ENCODE measurements at places on chromosomes 4 and X. TPM values are rescaled to one million over a fixed set of nuclear protein-coding genes. Genes with fewer than 3 reads are reported as not detected.

Gene ADAM29
- total RNA-seq = not detected

Gene ABCG2
- total RNA-seq = 11.9 TPM

Gene CAPN6
- 0.05 TPM for total RNA-seq

Gene RNF128
- not detected for total RNA-seq

Gene TLR10
- total RNA-seq = not detected

Gene CFAP47
- not detected for total RNA-seq

Gene SHROOM3
- 22.5 TPM for total RNA-seq

Gene IRAK1
- total RNA-seq = 70.7 TPM

Gene MAML3
- 1.8 TPM for total RNA-seq

Gene MXRA5
- total RNA-seq = 0.22 TPM

- DNase-seq = no peak
- H3K27ac ChIP-seq = no peak overlapping the region
- no peak overlapping the region for H3K4me3 ChIP-seq
- H3K4me1 ChIP-seq = 0 out of 2 replicates have a peak, but pooled peaks cover 5% of the 10 kb centered on the region
- no peaks in the 10 kb centered on the region for H3K27me3 ChIP-seq
- H3K36me3 ChIP-seq = no peaks in the 10 kb centered on the region
Measured at GRCh38 chr4:40199179-40199670, 2.4 kb downstream of the RHOH start.

- DNase-seq = no peak
- peaks cover 10% of the 10 kb centered on the region for H3K4me1 ChIP-seq
- H3K27ac ChIP-seq = no peak overlapping the region
- no peak overlapping the region for H3K4me3 ChIP-seq
Measured at GRCh38 chr4:52868133-52868532, 6.0 kb downstream of the RASL11B start.

DNA sequence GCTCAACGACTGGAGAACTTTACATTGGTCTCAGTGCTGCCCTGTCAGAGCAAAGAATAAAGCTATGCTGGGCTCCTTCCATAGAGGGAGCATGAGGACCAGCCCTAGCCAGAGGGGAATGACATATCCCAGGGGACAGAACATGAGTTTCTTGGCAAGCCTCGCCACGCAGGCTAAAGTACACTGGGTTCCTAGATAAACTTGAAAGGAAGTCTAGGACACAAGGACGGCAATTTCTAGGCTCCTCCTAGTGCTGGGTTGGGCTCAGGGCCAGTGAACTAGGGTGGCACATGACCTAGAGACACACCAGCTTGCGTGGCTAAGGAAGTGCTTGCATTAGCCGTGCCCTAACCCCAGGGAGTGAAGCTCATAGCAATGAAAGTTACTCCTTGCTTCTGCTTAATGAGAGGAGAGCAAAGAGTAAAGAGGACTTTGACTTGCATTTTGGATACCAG, 141.0 kb downstream of the MAB21L2 start:
- no peak overlapping the region for H3K4me3 ChIP-seq
- H3K27ac ChIP-seq = no peak overlapping the region
- no peak for DNase-seq
- no peaks in the 10 kb centered on the region for H3K36me3 ChIP-seq
- no peaks in the 10 kb centered on the region for H3K4me1 ChIP-seq

- H3K27ac ChIP-seq = no peak overlapping the region
- H3K36me3 ChIP-seq = no peaks in the 10 kb centered on the region
- no peak overlapping the region for H3K4me3 ChIP-seq
- no peaks in the 10 kb centered on the region for H3K4me1 ChIP-seq
- no peak for DNase-seq
- no peaks in the 10 kb centered on the region for H3K27me3 ChIP-seq
Measured at GRCh38 chrX:69307756-69308155, 142.5 kb upstream of the PJA1 start.

- no peaks in the 10 kb centered on the region for H3K27me3 ChIP-seq
- peaks cover 37% of the 10 kb centered on the region for H3K4me1 ChIP-seq
- H3K4me3 ChIP-seq = no peak overlapping the region
- H3K36me3 ChIP-seq = no peaks in the 10 kb centered on the region
- peak; percentile 83 for DNase-seq
Measured at GRCh38 chr4:156710365-156711192, 261.0 kb downstream of the PDGFC start.

GRCh38 chr4:3290889-3291321, 1.9 kb upstream of the RGS12 start:
- peaks cover 11% of the 10 kb centered on the region for H3K4me1 ChIP-seq
- no peak for DNase-seq
- H3K36me3 ChIP-seq = peaks cover 5% of the 10 kb centered on the region
- H3K4me3 ChIP-seq = no peak overlapping the region

DNA sequence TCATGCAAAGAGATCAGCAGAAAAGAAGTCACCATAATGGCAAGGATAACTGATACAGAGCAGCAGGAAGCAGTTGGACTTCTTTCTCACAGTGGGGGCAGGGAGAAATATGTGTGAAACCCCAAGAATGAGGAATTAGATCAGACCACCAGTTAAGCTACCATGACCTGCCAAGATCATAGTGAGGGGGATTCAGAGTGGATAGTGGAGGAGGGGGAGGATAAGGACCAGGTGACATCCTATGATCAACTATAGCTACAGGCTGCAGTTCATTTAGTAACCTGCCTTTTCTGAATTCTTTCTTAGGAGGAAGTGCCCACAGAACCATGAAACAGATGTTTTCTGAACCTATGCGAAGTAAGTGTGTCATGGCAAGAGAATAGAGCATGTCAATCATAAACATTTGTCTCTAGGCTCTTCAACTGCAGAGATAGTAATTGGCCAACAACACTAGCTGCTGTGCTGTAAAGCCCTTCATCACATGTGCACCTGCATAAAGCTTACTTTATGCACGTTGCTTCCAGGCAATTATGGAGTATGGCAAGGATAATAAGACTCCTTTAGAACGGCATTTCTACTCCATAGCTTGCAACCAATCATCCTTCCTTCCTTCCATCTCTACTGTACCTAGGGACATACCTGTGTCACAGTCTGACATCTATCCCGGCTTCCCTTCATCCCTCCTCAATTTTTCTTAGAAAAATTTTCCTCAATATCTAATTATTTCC, 329.7 kb downstream of the EPHA5 start:
- H3K27me3 ChIP-seq = no peaks in the 10 kb centered on the region
- no peaks in the 10 kb centered on the region for H3K4me1 ChIP-seq
- no peak for DNase-seq
- H3K4me3 ChIP-seq = no peak overlapping the region

DNA sequence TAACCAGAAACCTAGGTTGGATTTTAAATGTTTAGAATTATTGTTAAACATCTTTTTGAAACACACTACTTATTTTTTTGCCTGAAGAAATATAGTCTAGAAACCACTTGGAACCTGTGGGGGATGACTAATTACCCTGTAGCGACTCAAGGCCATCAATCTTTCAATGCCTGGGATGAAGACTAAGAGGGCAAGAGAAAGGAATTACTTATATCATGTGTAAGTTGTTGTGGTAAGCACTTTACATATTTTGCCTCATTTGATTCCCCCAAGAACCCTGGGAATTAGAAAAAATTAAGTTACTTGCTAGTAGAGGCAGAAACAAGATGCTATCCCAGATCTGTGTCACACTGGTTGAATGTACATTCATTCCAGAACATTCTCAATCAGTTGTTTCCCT, 170.9 kb upstream of the GRIA3 start:
- no peaks in the 10 kb centered on the region for H3K27me3 ChIP-seq
- no peak for DNase-seq
- H3K36me3 ChIP-seq = no peaks in the 10 kb centered on the region

GRCh38 chr4:38921151-38921550, 53.5 kb downstream of the FAM114A1 start:
- no peak overlapping the region for H3K27ac ChIP-seq
- peaks cover 7% of the 10 kb centered on the region for H3K4me1 ChIP-seq
- DNase-seq = no peak
- H3K4me3 ChIP-seq = no peak overlapping the region
- H3K36me3 ChIP-seq = peaks cover 9% of the 10 kb centered on the region
- H3K27me3 ChIP-seq = no peaks in the 10 kb centered on the region

- peaks cover 12% of the 10 kb centered on the region for H3K36me3 ChIP-seq
- DNase-seq = no peak
- H3K27ac ChIP-seq = no peak overlapping the region
- H3K27me3 ChIP-seq = no peaks in the 10 kb centered on the region
- peaks cover 12% of the 10 kb centered on the region for H3K4me1 ChIP-seq
- H3K4me3 ChIP-seq = no peak overlapping the region
Measured at GRCh38 chrX:106951230-106951629, 31.0 kb downstream of the CLDN2 start.

- H3K4me3 ChIP-seq = no peak overlapping the region
- no peaks in the 10 kb centered on the region for H3K4me1 ChIP-seq
- H3K27ac ChIP-seq = no peak overlapping the region
- no peaks in the 10 kb centered on the region for H3K36me3 ChIP-seq
- no peaks in the 10 kb centered on the region for H3K27me3 ChIP-seq
Measured at GRCh38 chr4:71974681-71975080, 57.1 kb upstream of the NPFFR2 start.

DNA sequence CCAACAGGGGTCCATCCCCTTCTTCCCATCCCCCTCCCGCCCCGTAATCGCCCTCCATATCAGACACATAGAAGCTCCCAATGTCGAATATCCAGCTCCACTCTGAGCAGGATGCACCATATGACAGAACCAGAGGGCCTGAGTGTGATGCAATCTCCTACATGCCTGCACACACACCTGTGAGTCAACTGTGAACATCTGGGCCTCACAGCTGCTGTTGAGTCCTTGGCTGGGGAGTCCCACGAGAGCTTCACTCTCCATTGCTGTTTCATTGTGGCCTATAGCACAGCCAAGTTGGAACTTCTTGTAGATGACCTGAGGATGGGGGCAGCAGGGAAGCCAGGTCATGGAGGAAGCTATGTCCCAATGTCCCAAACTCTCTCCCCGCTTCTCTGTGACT, 8.2 kb downstream of the SLC38A5 start:
- no peak for DNase-seq
- no peak overlapping the region for H3K27ac ChIP-seq
- H3K4me1 ChIP-seq = peaks cover 9% of the 10 kb centered on the region
- no peaks in the 10 kb centered on the region for H3K27me3 ChIP-seq

- DNase-seq = no peak
- H3K27ac ChIP-seq = no peak overlapping the region
- no peaks in the 10 kb centered on the region for H3K36me3 ChIP-seq
- no peaks in the 10 kb centered on the region for H3K4me1 ChIP-seq
- H3K4me3 ChIP-seq = no peak overlapping the region
Measured at GRCh38 chr4:30920043-30920442, 199.9 kb downstream of the PCDH7 start.

GRCh38 chr4:111283066-111283677, 660.3 kb upstream of the PITX2 start:
- H3K4me3 ChIP-seq = no peak overlapping the region
- peak; percentile 28 for DNase-seq
- H3K36me3 ChIP-seq = no peaks in the 10 kb centered on the region
- no peak overlapping the region for H3K27ac ChIP-seq
- H3K27me3 ChIP-seq = no peaks in the 10 kb centered on the region
- H3K4me1 ChIP-seq = no peaks in the 10 kb centered on the region

- no peak for DNase-seq
- H3K36me3 ChIP-seq = peaks cover 55% of the 10 kb centered on the region
- no peaks in the 10 kb centered on the region for H3K27me3 ChIP-seq
- peak overlapping the region; percentile 4 for H3K27ac ChIP-seq
- H3K4me3 ChIP-seq = no peak overlapping the region
Measured at GRCh38 chr4:7815981-7816380, 123.7 kb downstream of the AFAP1 start.

- DNase-seq = peak; percentile 69
- H3K36me3 ChIP-seq = no peaks in the 10 kb centered on the region
- H3K4me3 ChIP-seq = no peak overlapping the region
- H3K27me3 ChIP-seq = no peaks in the 10 kb centered on the region
- peak overlapping the region; percentile 90 for H3K27ac ChIP-seq
- H3K4me1 ChIP-seq = peaks cover 89% of the 10 kb centered on the region
Measured at GRCh38 chr4:147737623-147738022, 5.7 kb downstream of the ARHGAP10 start.

DNA sequence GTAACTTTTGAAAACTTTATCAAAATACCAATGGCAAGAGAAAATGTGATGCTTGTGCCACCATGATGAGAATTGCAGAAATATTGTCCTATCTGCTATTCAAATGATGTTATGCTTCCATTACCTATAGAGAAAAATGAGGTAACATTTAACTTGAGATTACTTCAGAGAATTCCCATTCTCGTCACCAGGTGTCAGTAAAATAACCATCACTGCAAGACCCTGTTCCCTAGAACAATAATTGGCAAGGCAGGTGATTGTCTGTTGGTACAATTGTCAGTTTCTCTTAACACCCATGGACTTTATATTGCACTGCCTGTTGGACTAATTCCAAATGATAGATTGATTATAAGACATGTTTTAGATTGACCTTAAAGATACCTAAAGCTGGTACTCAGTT, 179.9 kb downstream of the GABRG1 start:
- H3K27ac ChIP-seq = no peak overlapping the region
- DNase-seq = no peak
- H3K36me3 ChIP-seq = no peaks in the 10 kb centered on the region
- no peak overlapping the region for H3K4me3 ChIP-seq

DNA sequence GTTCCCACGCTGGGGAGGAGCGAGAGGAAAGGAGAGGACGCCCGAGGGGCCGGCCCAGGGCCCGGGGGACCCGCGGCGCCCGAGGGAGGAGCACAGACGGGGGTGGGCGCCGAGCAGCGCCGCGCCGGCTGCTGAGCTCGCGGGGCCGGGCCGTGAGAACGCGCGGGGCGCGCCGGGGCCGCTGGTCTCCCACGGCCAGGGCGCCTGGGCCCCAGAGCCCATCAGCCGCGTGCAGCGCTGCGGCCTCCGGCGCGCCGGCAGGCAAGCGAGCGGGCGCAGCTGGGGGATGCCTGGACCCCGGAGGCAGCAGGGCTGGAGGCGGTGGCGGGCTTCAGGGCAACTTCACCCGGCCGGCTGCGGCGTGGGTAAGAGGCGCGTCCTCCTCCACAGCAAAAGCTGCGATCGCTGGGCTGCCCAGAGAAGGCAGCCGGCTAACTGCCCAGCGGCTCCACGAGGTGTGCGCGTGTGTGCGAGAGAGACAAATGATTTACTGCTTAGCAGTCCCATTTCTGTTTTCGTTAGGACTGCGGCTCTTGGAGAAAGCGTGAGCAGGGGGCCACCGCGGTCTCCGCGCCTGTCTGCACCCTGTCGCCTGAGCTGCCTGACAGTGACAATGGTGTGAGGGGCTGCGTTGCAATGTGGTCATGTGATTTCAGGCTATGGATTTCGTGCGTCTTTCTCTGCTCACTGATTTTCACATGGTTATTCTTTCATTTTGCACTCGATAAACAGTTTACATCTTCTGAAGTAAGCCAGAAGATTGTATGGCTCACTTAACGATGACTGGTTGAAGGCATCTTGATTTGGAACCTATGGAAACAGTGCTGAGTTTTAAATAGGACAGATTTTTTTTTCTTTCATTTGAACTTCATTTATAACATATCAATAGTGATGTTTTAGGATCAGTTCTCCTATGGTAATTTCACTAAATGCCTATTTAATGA, 1.2 kb downstream of the GUCY1A1 start:
- no peaks in the 10 kb centered on the region for H3K36me3 ChIP-seq
- DNase-seq = peak; percentile 30
- peaks cover 15% of the 10 kb centered on the region for H3K4me1 ChIP-seq
- peaks cover 64% of the 10 kb centered on the region for H3K27me3 ChIP-seq

- H3K4me3 ChIP-seq = no peak overlapping the region
- H3K36me3 ChIP-seq = no peaks in the 10 kb centered on the region
- H3K27ac ChIP-seq = no peak overlapping the region
- no peak for DNase-seq
Measured at GRCh38 chr4:26611885-26612284, 28.0 kb downstream of the TBC1D19 start.

Measured in SJSA1 (cell line).